Activated CD4-positive, alpha-beta memory T cell treated with anti-CD3 and anti-CD28 coated beads for 36 hours (primary cell): ENCODE measurements at places on chromosomes 7 and 10.

DNA sequence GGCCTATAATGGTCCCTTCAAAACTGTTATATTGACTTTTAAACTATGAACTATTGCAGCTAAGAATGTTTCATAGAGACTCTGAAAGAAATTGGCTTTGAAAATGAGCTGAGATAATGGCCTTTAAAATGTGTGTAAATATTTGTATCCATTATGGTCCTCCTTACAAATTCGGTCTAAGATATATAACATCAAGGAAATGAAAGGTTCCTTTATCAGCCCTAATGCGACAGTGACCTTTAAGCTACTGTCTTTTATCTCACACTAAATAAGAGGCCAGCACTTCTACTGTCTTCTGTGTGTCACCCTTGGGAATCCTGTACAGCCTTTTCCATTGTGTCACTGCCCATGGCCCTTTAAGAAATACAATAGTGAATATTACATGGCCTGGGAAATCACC lies 19.5 kb downstream of the COL28A1 start:
- DNase-seq = no peak

- DNase-seq = no peak
Observed at GRCh38 chr10:10477844-10478243, 539.8 kb upstream of the CELF2 start.

- no peak for DNase-seq
Observed at GRCh38 chr10:98745645-98746044, 298.9 kb upstream of the HPS1 start.

DNA sequence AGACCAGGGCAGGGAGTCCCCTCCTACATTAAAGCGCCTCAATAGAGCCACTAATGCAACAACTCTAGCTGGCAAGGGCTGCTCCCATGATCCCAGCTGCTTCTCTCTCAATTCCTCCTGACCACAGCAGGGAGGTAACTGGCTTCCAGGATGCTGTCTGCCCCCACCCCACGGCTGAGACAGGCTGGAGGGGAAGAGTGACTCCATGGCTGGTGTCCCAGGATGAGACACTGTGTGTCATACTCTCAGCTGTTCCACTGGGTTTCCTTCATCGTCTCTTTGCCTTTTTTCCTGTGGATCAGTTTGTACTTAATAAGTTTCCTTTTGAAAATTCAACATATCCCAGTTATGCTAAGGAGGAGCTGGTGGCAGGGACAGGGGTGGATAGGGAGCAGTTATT lies 27.7 kb upstream of the MYH16 start:
- no peak for DNase-seq

GRCh38 chr7:85234730-85235129 lies 47.9 kb upstream of the SEMA3D start:
- no peak for DNase-seq
